K562 (cell line): ENCODE measurements at places on chromosomes 4 and X. TPM values are rescaled to one million over a fixed set of nuclear protein-coding genes. Genes with fewer than 3 reads are reported as not detected.

DNA sequence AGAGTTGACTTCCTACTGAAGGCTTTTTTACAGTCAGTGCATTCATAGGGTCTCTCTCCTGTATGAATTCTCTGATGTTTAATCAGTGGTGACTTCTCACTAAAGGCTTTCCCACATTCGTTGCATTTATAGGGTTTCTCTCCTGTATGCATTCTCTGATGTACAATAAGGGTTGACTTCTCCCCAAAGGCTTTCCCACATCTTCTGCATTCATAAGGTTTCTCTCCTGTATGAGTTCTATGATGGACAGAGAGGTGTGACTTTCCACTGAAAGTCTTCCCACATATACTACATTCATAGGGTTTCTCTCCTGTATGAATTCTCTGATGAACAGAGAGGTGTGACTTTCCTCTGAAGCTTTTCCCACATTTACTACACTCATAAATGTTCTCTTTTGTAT is 45.2 kb downstream of the ZNF674 start:
- DNase-seq, result no peak

- DNase-seq, result no peak
These were observed 1.4 kb downstream of the ZNF827 start for GRCh38 chr4:145936997-145937901.

- DNase-seq, result no peak
These were observed 100.1 kb downstream of the CEP44 start for GRCh38 chr4:174383783-174384182.

- DNase-seq, result no peak
These were observed 96.2 kb upstream of the IL1RAPL2 start for GRCh38 chrX:104469771-104470170.

DNA sequence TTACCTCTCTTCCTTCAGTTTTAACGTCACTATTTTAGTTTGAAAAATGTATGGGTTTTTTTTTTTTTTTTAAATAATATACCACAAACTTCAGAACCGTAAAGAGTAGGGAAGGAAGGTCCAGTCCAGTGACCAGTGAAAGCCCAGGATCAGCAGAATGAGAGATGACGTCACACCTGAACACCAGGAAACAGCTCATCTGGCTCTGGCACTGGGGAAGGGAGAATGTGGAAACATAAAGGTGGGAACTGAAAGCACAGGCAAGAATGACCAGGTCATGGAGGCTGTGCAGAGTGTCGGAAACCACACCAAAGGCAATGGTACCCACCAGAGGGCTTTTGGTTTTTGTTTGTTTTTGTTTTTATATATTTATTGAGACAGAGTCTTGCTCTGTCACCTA is 141.2 kb downstream of the DHX15 start:
- no peak for DNase-seq

The FREM3 gene
- polyA plus RNA-seq, result not detected in 2 replicates
